ENCODE measurements at places on chromosomes 4 and X. TPM values are rescaled to one million over a fixed set of nuclear protein-coding genes. Genes with fewer than 3 reads are reported as not detected.

DNA sequence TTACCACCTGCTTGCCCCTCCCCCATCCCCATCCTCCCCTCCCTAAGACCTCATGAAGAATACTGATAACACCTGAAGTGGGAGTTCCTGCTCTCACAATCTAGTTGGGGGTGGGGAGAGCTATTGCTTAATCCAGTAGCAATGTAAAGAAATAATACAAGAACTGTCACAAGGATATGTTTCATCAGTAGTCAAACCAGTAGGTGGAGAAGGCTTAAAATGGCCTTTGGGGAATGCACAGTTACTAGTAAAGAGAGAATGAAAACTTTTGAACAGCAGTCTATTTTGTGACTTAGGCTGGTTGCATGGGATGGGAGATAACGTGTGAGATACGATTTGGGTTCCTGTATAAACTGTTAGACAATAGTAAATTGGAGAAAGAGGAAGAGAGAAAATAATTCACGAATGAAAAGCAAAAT is 6.0 kb downstream of the GALNT7 start:
- DNase-seq, result no peak

DNA sequence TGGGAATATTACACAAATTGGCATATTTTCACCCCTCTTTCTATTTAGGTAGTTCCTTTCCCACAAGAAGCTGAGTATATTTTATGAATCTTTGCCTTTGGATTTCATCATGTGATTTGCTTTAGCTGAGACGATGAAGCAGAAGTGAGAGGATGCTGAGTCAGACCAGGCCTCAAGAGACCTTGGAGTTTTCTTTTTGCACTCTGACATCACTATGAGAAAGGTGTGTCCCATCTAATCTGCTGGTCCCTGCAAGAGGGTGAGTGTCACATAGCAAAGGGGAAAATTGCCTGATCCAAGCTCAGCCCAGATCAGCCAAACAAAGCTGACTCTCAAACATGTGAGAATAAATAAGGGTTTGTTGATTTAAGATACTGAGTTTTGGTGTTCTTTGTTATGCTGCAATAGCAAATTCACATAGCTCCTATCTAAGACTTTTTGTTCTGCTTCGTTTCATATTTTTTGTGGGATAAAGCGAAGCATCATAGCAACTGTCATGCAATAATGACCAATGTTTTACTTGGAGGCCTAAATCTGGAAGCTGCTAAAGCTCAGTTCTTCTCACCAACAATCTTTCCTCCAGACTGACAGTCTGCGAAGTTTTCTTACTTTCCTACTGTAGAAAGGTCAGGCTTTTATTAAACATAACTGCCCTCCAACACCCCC is 176.9 kb downstream of the PDHA2 start:
- DNase-seq, result peak; percentile 24

DNA sequence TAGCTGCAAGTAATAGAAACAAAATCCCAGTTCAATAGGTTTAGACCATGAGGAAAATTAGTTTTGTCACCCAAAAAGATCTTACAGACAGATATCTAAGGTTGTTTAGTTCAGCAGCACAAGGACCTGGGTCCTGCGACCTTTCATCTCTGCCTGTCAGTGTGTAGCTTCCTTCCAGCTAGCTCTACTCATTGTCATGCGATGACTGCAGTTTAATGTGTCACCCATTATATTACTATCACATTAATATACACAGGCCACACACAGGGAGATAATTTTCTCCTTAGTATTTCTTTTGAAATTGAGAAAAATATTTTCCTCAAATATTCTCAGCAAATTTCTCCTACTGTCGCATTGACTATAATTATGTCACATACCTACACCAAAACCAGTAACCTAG is 232.1 kb upstream of the ARSJ start:
- no peak for DNase-seq

DNA sequence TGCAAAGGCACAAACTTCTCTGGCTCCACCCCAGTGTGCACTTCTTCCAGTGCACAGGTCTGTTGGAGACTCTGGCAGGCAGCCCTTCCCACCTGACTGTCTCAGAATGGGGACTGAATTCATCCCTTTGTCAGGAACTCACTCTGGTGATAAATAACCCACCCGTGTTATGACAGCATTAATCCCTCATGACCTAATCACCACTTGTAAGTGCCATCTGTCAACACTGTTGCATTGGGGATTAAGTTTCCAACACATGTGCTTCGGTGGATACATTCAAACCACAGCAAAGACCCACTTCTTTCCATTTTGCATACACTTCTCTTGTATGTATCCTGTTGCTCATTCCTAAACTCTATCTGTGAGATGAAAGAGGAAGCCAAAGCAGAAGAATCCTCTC is 1002.9 kb upstream of the IGFBP7 start:
- DNase-seq, result no peak

GRCh38 chr4:147594107-147594506 is 23.1 kb upstream of the TMEM184C start:
- DNase-seq, result no peak

DNA sequence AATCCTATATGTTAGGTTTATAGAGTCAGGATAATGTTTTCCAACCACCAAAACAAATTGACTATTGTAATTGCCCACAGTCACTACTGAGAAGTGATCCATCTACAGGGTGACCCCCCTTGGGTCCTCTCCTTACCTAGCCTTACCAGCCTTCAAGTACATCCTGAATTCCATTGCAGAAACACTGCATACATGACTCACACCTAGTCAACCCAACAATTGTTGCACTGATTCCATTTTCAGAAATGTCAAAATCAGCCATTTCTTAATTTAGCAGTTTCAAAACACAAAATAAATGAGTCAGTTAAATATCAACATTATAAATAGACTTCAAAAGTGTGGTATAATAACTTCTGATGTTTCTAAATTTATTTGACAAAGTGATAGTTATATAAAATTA is 106.3 kb upstream of the TNIP3 start:
- peak; percentile 7 for DNase-seq

DNA sequence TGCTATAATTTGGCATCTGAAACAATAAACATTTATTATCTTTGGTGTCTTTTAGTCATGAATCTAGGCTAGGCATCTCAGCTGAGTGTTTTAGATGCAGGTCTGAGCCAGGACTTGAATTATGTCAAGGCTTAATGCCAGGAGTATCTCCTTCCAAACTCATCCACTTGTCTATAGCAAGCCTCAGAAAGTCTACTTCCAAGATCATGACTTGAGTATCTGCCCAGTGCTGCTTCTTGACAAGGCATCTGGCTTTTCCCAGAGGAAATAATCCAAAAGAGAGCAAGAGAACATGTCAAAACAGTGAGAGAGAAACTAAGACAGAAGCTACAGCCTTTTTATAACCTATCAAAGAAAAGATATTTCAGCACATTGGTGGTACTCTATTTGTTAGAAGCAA is 1052.1 kb upstream of the PCDH10 start:
- no peak for DNase-seq

GRCh38 chr4:5018096-5018495 is 1.2 kb downstream of the CYTL1 start:
- no peak for DNase-seq

DNA sequence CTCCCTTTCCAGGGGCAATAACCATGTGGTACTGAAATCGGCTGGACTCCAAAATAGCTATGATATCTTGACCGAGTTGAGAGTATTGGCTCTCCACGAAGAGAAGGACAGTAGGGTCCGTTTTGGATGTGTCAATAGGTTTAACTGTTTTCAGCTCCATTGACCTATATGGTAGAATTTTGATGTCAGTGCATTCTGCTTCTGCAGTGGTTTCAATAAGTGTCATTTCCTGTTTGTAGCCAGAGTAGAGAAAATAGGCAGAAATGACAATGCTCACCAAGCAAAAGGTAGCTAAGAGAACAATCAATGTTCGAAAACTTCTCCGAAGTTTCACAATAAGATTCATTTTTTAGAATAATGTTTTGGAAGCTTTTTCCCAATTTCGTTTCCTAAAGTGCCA is 36.7 kb downstream of the NDST4 start:
- DNase-seq, result no peak

- DNase-seq, result peak; percentile 43
Measured at GRCh38 chrX:19964017-19964710, 26.7 kb downstream of the BCLAF3 start.

The GATA1 gene
- total RNA-seq, result not detected

DNA sequence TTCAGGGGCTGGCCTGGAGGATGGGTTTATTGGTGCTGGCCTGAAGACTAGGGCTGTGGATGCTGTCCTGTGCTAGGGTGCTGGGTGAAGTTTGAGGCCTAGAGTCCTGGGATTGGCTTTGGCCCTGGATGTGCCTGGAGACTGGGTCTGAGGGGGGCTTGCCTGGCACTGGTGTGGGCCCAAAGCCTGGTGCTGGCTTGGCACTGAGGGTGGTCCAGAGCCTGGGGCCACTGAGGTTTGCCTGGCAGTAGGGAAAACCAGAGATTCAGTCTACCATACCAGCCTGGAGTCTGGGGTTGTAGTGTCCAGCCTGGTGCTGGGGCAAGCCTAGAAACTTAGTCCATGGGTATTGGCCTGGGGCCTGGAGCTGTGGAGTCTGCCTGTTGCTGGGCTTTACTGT is 16.6 kb downstream of the BMP15 start:
- no peak for DNase-seq

GRCh38 chr4:80423553-80424224 is 88.2 kb downstream of the CFAP299 start:
- peak; percentile 8 for DNase-seq

- no peak for DNase-seq
Measured at GRCh38 chr4:94378047-94378446, 35.4 kb upstream of the HPGDS start.

The CENPE gene
- total RNA-seq, result 15.9 TPM

The MID1 gene
- 44.1 TPM for total RNA-seq

DNA sequence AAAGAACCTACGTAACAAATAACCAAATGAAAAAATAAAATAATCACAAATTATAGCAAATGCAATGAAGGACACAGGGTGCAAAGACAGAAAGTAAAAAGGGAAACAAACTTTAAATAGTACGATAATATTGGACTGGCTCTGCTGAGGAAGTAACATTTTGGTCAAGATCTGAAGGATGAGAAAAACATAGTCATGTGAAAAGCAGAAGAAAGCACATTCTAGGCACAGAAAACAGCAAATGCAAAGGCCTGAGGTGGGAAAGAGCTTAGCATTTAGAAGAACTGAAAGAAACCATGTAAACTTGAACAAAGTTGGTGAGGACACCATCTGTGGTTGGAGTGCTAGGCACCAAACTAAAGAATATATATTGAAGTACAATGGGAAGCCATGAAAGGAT is 111.2 kb downstream of the PPP3CA start:
- no peak for DNase-seq

GRCh38 chrX:101383679-101384205 is 2.2 kb downstream of the BTK start:
- no peak for DNase-seq

- DNase-seq, result no peak
Measured at GRCh38 chrX:111387470-111388070, 24.4 kb downstream of the DCX start.

DNA sequence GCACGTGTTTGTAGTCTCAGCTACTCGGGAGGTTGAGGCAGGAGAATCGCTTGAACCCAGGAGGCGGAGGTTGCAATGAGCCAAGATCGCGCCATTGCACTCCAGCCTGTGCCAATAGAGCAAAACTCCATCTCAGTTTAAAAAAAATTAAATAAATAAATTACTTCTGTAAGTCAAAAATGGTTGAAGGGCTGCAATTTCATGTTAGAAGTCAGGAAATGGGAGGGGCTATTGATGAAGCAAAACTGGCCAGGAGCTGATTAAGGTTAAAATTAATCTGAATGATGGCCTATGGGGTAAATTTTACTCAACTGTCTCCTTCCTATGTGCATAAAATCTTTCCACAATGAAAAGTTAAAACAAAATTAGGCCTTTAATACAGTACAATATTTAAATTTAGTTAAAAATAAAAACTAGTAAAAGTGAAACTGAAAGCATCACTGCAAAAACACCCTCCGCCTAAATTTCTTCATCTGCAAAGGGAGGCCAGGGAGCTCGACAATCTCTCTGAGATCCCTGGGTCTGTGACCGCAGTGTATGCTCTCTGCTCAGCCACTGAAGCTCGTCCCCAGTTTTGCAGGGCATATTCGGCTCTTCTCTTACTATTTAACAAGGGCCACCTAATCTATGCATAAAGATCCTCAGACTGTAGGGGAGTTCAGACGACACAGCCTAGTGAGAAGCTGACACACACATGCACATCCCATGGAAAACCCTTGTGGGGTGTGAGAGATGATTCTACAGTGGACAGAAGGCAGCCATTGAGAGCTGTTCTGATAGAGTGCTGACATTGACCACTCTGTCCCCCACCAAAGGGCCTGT is 57.2 kb downstream of the IRF2 start:
- peak; percentile 28 for DNase-seq

The IL13RA1 gene
- total RNA-seq, result 141 TPM
